Nephron progenitor cell (in vitro differentiated cells): ENCODE measurements at places on chromosomes 12 and 14.

GRCh38 chr12:49413796-49414195 is 46.5 kb downstream of the SPATS2 start:
- DNase-seq: no peak

DNA sequence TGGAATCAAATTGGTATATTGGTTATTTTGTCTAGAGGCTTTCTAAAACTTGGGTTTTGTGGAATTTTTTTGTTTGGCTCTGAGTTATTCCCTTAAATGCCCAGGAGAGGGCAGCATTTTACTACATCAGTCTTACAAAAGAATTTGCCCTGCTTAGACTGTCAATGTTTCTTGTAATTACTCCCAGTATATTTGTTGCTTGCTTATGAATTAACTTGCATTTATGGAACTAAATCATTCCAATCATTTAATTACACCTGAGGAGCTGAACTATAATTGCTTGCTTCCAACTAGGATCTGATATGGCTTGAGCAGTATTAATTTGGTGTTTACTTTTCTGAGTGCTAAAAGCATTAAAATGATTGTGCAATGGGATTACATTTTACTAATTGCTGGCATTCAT is 48.7 kb downstream of the MIPOL1 start:
- DNase-seq: no peak

DNA sequence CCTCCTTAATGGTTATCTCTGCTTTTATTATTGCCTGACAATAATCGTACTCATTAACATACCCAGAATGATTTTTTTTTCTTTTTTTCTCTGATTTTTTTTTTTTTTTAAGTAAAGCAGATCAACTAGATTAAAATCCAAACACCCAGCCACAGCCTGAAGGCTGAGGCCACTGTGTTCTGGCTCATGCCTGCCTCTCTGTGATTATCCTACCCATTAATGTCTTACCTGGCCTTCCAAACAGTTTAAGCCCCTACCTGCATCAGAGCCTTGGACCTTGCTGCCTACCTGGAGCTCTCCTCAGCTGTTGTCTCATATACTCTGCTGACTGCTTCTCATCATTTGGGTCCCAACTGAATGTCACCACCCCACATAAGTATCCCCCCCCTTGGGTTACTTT is 6.8 kb upstream of the TMED10 start:
- DNase-seq: no peak

- DNase-seq: no peak
Measured at GRCh38 chr12:19574601-19575000, 135.3 kb downstream of the AEBP2 start.

GRCh38 chr12:57135527-57136326 is 7.4 kb downstream of the LRP1 start:
- DNase-seq: peak; percentile 30

DNA sequence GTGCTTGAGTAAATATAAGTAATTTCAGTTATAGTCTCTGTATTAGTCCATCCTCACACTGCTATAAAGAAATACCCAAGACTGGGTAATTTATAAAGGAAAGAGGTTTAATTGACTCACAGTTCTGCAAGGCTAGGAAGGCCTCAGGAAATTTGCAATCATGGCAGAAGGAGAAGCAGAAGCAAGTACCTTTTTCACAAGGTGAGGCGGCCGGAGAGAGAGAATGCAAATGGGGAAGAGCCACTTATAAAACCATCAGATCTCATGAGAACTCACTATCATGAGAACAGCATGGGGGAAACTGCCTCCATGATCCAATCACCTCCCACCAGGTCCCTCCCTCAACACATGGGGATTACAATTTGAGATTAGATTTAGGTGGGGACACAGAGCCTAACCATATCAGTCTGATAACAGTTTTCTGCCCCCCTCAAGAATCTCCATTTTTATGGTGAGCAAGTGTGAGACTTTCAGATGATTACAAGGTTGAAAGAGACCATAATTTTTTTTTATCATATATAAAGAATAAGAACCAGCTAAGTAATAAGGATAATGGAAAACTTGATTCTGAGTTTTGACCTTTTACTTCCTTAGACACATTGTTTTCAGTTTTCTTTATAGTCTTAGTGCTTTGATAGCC is 35.6 kb downstream of the LEMD3 start:
- no peak for DNase-seq

GRCh38 chr12:113261847-113262470 is 40.7 kb downstream of the TPCN1 start:
- no peak for DNase-seq

GRCh38 chr14:74578479-74578878 is 33.6 kb downstream of the LTBP2 start:
- no peak for DNase-seq

GRCh38 chr12:5565933-5566599 is 134.2 kb downstream of the NTF3 start:
- DNase-seq: no peak

GRCh38 chr12:14525964-14526363 is 41.7 kb downstream of the PLBD1 start:
- no peak for DNase-seq

DNA sequence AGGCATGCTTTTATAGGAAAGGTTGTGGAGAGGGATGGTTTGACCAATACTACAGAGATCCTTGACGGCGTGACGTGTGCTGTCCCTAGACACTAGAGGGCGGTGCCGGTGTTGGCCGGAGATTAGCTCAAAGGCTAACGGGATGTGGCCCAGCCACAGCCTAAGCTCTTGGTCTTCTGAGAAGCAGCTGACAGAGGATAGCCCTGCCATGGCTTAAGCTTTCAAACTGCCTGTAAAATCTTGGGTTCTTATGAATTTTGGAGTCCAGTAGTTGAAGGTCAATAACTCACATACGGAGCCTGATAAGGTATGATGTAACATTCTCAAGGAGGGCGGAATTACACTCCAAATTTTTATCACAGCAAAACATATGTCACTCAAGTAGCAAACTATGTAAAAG is 515.7 kb upstream of the ATXN7L3B start:
- DNase-seq: peak; percentile 74

DNA sequence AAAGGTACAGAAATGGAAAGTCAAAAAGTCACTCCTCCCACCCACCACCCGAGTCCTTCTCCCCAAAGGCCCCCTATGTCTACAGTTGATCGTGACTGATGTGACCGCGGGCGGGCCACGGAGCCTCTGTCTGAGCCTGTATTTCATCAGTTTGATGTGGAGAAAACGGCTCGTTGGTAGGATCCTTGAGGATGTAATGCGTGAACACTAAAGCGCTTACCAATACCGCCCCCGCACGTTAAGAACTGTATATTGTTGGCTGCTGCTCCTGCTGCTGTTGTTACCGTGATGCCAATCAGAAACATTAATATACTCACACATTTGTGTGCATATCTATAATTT is 24.6 kb upstream of the UBC start:
- peak; percentile 59 for DNase-seq

DNA sequence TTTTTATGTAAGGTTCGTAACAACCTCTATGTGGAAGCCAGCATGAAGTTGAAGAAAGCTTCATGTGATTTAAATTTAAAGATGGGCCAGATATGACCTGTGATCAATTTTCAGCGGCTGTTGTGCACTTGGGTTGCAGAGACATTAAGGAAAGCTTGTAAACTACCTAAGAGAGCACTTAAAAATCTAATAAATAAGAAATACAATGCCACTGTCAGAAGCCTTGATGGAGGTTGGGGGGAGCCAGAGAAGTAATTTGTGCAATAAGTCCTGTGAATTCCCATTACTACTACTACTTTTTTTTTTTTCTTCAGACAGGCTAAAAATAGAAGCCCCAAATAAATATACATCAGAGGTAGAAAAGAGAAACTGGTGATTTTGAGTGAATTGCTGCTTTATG is 30.3 kb upstream of the SLC24A4 start:
- no peak for DNase-seq

DNA sequence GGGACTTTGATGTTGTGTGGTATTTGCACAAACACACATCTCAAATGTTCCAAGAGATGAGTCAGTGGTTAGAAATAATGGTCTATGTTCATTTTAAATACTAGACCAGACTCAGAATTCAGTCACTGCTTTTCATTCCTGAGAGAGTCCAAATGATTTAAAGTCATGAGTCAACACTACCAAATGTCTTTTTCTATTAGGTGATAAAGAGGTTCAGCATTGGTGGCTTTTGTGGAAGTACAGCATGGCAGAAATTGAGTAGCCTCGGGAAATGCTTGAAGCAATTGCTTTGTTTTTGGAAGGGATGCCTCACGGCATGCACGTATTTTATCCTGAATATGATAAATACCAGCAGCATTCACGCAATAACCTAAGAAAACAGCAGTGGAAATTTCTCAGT is 115.7 kb downstream of the DIO2 start:
- no peak for DNase-seq

DNA sequence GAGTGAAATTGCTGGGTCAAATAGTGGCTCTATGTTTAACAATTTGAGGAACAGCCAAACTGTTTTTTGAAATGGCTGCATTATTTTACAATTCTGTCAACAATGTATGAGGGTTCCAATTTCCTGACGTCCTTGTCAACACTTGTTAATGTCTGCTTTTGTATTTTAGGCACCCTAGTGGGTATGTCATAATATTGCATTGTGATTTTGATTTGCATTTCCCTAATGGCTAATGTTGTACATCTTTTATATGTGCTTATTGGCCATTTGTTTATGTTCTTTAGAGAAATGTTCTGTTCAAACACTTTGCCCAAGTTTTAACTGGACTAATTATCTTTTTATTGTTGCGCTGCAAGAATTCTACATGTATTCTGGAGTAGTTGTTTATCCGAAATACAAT is 93.2 kb downstream of the GPR65 start:
- no peak for DNase-seq

DNA sequence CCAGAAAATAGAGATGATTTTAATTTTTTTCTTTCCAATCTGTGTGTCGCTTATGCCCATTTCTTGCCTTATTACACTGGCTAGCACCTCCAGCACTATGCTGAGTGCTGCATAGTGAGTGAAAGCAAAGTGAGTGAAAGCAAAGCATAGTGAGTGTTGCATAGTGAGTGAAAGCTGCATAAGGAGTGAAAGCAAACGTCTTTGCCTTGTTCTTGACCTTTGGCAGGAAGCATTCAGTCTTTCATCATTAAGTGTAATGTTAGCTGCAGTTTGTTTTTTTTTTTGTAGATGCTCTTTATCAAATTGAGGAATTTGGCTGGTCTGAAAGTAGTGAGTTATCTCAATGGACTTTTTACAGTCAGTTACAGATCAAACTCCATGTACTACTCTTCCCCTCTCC is 6.9 kb upstream of the CORO1C start:
- no peak for DNase-seq

DNA sequence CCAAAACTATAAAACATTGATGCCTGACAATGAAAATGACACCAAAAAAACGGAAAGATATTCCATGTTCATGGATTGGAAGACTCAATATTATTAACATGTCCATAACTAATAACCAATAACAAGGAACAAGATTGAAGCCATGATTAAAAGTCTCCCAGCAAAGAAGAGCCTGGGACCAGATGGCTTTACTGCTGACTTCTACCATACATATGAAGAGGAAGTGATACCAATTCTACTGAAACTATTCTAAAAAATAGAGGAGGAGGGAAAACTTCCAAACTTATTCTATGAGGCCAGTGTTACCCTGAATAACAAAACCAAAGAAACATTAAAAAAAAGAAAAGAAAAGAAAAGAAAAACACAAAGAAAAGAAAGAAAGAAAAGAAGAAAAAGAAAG is 54.6 kb upstream of the ATF7IP start:
- no peak for DNase-seq

DNA sequence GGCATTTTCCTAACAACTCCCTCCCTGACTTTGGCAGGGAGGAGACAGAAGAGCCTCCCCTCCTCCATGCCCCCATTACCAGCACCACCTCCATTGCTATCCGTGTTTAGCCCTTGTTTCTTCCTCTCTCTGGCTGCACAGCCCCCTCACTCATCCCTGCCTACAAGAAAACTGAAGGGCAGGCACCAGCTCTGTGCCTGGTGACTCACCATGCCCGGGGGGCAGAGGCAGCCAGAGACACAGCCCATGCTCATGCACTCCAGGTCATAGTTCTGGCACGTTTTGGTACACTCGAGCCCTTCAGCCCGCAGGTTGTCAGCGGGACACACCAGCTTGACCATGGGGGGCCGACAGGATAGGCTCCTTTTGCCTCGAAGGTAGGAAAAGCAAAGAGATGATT is 80.4 kb downstream of the VWF start:
- no peak for DNase-seq
